ENCODE measurements at places on chromosomes 3 and 15. TPM values are rescaled to one million over a fixed set of nuclear protein-coding genes. Genes with fewer than 3 reads are reported as not detected.

DNA sequence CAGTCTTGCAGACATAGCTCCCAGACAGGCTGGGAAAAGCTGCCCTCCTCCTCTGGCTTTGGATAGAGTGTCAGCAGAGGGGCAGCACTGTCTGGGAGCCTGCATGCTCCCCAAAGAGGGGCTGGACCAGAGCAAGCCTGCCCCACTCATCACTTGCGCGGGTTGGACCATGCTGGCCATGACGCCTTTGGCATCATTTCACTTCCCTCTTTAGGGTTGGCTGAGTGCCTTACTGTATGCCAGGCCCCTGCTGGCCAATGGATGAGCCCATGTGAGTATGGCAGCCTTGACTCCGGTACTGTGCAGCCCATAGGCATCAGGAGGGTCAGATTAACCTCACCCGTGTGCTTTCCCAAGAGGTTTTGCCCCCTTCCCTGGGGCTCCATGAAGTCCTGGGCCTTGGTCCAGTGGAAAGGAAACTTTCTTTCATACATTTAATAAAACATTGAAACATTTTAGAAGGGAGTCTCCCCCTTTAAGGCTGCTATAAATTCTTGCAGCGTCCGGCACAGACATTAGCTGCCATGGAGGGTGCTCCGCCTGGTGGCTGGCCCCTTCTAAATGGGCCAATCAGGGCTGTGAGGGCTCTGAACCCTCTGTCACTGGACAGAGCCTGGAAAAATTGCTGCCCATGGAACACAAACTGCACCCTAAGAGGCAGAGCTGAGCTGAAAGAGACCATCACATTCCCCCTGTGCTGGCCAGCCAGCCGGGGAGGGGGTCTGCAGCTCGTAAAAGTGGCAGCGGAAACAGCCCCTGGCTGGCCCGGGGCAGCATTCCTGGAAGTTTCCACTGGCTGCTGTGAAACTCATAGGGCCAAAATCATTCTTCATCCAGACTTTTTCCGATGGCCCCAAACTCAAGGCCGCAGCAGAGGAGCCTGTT is 20.8 kb upstream of the DUSP7 start:
- DNase-seq: no peak

Gene PAQR9
- polyA plus RNA-seq: 0.04 TPM

- no peak for DNase-seq
Measured at GRCh38 chr15:25092661-25093060, 137.9 kb downstream of the SNRPN start.

Gene LRRIQ4
- 0.05 TPM for polyA plus RNA-seq

- no peak for DNase-seq
Measured at GRCh38 chr3:113556946-113557335, 24.6 kb downstream of the SIDT1 start.

- DNase-seq: no peak
Measured at GRCh38 chr3:40593351-40593750, 68.6 kb downstream of the ZNF621 start.

GRCh38 chr3:134543113-134543512 is 57.3 kb downstream of the CEP63 start:
- no peak for DNase-seq

DNA sequence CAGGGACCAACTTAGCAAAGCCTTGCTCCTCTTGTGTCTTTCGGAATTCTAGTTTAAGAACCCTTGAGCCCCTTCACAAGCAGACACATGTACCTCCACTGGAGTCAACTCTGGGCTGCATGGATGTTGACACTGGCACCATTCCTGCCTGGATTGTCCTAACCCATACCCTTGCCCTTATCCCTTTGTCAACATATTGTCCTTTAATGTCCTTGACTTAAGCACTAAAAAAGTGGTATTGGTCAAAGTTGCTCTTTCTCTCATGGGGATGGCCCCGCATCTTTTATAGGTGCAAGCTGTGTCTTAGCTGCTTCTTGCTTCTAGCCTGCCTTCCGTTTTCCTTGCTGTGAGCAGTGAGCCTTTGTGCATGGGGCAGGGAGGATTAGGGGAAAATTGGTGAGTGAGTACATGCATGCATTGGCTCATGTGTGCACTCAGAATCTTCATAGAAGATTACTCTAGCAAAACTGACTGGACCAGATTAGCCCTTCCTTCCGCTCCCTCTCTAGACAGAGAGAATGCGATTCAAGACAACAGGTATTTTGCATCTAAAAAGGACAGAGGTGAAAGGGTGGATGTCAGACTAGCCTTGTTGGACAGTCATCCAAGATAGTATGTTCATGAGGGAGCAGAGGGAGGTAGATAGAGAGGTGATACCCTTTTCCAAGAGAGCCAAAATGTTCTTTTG is 42.4 kb downstream of the TGFBR2 start:
- DNase-seq: no peak

Gene CCR9
- 0.05 TPM for polyA plus RNA-seq

Gene TEX55
- polyA plus RNA-seq: not detected

DNA sequence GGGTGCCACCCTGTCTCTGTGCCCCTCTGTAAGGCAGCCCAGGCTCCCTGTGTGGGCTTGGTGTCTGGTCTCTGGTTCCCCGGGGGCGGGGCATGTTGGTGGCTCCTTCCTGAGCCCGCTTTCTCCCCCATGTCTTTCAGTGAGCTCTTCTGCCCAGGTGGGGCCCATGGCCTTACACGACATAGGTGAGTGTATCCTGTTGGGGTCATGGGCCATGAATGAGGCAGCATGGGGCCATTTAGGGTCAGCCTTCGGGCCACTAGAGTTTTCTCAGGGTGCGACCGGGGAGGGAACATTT is 195.1 kb downstream of the UBE3A start:
- peak; percentile 3 for DNase-seq

Gene CERS3
- 0.02 TPM for polyA plus RNA-seq

DNA sequence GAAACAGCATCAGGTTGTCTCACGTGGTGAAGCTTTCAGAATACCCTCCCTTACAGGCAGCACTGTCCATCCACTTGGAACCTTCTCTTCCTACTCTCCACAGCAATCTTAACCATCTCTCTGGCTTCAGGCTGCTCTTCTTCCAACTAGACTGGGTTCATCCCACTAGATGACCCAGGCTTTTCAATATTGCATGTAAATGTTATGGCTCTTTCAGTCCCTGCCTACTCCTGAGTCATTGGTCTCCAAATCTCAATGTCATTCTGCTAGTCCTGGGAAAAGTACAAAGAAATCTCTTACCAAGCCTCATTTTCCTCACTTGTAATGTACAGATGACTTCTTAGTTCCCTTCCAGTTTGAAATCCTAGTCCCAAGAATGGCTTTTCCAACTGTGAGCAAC is 109.7 kb upstream of the CTNNB1 start:
- DNase-seq: no peak

Gene RASSF1
- 27.4 TPM for polyA plus RNA-seq

Gene NAA50
- polyA plus RNA-seq: 62.5 TPM

Gene CLDN18
- polyA plus RNA-seq: not detected

Gene CLEC3B
- polyA plus RNA-seq: 63.5 TPM

DNA sequence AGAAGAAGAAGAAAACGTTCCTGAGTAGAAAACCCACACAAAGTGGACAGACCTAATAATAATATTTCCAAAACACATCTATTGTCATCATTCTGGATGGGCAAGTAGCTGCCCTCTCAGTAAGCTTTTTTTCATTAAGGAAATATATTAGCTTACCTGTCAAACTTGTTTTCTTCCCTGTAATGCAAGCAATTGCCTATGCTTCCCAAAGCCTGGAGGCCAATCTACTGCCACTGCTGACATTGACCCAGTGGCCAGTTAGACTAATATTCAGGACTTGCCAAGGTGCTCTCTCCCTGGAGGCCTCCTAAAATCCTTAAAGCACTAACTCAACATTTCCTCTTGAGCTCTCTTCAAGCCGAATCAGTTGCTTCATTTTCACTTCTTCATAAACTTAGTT is 86.7 kb downstream of the TAMM41 start:
- DNase-seq: no peak

Gene AADACL2
- polyA plus RNA-seq: 0.30 TPM

- DNase-seq: no peak
Measured at GRCh38 chr3:64451283-64452012, 226.2 kb upstream of the PRICKLE2 start.

DNA sequence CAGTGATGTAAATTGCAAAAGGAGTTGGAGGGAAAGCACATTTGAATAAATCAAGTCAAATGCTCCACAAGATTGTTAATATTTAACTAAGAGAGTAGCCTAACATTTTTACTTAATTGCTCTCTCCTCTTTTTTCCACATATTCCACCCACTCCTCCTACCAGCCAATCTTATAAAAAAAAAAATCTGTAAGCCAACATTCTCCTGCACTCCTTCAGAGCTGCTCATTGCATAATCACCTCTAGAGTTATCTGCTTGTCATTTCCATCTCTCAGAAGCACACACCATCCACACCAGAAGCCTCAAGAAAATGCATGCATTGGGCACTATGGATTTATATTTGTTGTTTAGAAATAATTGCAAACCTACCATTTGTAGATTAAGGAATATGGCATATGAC is 64.1 kb downstream of the CADPS start:
- DNase-seq: no peak

DNA sequence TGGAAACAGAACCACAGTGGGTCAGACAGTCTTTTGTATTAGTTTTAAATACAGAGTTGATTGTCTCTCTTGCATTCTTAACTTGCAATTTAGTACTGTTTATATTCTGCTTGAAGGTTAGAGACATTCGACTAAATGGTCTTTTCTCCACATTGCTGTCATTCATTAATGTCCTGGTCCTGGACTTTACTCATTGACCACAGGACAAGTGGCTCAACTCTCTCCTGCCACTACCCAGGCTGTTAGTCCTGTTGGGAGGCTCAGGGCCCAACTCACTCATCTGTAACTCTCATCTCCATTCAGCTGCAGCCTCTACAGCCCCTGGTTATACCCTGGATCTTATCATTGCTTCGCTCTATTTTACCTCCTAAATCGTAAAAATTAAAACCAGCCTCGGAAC is 427.4 kb downstream of the LPP start:
- DNase-seq: no peak

Gene CFAP44
- polyA plus RNA-seq: 9.0 TPM

DNA sequence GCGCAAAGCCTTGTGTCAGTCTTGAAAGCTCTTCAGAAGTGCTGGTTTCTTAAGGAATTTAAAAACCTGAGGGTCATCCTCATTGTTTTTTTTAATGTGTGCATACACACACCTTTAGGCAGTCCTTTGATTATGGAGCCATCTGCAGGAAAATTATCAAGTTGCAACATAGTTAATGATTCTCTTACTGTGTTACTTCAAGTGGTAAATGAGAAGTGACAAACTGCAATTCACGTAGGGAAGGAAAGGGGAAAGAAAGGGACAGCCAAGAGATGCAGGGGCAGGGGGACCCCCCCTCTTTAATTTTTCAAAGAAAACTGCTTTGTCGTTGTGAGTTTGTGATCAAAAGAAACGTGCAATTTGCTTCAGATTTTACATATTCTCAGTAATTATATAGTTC is 162.4 kb upstream of the CGNL1 start:
- DNase-seq: no peak

DNA sequence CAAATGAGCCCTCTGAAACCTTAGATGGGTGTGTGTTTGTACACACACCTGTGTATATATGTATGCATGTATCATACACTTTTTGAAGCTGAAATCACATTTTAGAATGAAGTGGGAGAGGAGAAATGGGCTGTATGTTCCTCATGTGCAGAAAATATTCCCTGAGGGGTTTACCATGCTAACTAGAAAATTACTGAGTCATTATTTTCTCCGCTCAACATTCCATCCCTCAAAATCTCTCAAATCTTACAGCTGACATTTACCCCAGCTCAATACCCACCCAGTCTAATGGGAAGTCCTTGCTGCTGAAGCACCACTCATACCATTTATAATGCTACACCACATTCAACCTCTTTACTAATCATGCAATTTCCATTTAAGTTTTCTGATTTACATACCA is 138.6 kb downstream of the P2RY1 start:
- DNase-seq: no peak

DNA sequence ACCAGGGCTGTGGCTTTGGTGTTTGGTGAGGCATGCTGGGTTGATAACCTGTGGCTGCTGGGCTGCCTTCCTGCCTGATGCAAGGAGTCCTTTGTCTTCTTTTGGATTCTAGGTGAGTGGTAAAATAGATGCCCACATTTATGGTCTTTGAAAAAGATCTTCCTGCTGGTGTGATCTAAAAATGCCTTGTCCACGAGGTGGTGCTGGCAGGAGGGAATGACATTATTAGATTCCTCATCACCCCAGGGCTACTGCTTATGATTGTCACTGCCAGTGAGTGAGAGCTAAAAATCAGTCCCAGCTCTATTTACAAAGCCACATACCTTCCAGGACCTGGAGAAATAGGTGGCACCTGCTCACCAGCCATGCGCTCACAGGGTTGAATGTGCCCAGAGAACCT is 355.5 kb upstream of the ROPN1 start:
- no peak for DNase-seq

Gene CALML4
- 3.2 TPM for polyA plus RNA-seq

Gene COL6A5
- polyA plus RNA-seq: 0.04 TPM

DNA sequence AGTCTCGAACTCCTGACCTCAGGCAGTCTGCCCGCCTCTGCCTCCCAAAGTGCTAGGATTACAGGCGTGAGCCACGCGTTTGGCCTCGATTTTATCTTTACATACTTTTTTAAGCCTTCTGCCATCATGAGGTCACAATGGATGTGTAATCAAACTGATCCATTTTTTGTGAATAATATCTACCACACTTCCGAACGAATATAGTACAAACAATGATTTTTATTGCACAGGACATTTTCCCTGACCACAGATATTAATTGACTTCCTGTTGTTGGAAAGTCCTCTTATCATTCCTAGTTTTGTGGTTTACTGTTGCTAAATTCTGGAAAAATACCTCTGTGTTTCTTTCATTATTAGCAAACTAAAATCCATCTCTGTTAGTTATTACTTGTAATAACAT is 68.9 kb downstream of the MINDY2 start:
- DNase-seq: no peak

- no peak for DNase-seq
Measured at GRCh38 chr3:10459954-10460754, 45.2 kb downstream of the ATP2B2 start.

DNA sequence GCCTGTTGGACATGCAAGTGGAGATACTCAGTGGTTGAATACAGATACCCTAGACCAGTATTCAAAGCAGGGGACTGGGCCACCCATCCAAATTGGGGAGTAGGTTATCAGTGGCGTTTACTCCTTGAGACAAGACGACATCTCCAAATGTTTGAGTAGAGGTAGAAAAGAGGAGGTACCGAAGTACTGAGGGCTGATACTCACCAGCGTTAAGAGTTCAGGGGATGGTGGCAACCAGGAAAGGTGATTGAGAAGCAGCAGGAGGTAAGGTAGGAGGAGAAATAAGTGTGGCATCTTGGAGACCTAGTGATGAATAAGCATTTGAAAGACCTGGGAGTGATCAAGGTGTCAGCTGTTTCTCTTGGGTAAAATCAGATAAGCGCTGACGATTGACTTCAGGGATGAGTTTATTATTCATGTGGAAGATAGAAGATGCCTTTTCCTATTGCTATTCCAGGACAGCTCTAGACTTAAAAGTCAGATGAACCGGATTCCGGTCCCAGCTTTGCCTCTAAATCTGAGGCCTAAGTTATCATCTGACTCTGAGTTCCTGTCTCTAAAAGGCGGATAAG is 96.3 kb downstream of the GHSR start:
- no peak for DNase-seq

GRCh38 chr3:95289295-95289694 is 1226.4 kb downstream of the NSUN3 start:
- no peak for DNase-seq

Gene SHQ1
- 14.6 TPM for polyA plus RNA-seq
